ENCODE measurements at places on chromosomes 6 and 20.

GRCh38 chr20:57869951-57870315, 160.1 kb upstream of the PMEPA1 start:
- DNase-seq, result no peak

DNA sequence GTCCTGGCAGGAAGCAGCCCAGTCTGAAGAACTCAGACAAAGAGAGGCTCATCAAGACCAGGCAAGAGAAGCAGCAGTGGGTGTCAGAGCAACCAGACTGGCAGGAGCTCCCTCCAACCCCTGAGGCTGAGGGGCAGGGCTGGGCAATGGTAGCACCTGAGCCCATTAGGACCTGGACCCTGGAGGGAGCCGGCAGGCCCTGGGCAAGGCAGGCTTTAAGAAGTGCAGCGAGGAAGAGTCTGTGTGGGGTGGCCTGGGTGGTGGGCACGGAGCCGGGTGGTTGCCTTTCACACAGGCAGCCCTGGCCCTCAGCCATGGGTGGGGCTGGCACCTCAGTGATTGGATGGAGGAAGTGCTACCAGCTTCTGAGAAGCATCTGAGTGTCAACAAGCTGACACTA, 33.1 kb upstream of the IRF4 start:
- DNase-seq, result no peak

- no peak for DNase-seq
These were observed 74.6 kb downstream of the ISM1 start for GRCh38 chr20:13295637-13296036.

GRCh38 chr6:135673501-135674309, 176.2 kb upstream of the AHI1 start:
- DNase-seq, result no peak

GRCh38 chr20:23459461-23460150, 6.9 kb upstream of the CST11 start:
- DNase-seq, result no peak

DNA sequence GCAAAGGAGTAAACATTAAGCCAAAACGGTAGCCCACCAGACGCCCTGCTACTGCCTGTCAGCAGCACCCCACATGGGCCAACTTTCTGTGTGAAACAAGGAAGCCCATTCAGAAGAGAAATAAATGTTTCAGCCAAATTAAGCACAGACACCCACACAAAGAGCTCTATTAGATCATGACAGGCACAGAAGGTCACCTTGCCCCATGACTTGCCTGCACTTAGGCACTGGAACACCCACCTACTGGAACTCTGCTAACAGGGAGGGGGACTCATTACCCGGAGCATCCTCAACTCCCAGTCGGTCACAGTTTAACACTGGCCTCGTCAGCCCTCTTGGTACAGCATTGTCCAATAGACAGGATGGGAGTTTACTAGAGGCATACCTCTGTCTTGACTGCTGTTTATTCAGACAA, 31.8 kb downstream of the GFOD1 start:
- DNase-seq, result no peak

GRCh38 chr6:111805511-111806164, 67.6 kb downstream of the FYN start:
- DNase-seq, result peak; percentile 23

- no peak for DNase-seq
These were observed 340 bp upstream of the VARS2 start for GRCh38 chr6:30913721-30914075.

GRCh38 chr6:152368751-152369624, 268.2 kb downstream of the SYNE1 start:
- DNase-seq, result no peak

DNA sequence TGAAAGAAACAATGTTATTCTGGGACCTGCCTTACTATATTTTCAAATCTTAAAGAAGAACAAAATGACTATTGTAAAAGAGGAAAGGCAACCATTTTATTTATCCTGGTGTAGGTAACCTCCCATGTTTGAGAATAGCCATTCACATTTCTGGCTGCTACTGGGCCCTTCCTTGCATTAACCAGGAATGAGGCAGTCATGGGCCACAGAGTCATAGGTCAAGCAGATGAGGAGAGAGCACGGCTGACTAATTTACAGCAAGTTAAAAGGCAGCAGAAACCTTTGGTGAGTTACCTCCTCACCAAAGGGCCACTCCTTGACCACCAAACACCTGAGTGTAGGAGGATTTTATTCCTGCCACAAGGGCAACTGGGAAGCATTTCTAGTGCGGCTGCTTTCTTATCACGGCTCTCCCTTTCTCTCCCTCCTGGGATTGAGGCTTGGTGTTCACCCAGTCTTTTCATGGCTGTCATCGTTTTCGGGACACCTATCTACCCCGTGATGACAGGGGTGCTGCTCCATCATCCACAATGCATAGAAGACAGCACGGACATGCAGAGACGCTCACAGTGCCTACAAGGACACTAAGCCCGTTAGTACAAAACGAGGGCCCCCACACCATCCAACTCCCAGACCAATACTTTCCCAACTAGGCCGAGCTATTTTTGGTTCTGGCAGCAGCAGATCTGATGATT, 4.4 kb upstream of the LAMA4 start:
- DNase-seq, result no peak

GRCh38 chr20:6768228-6769140, 998 bp downstream of the BMP2 start:
- no peak for DNase-seq

- no peak for DNase-seq
These were observed 114.8 kb downstream of the SCML4 start for GRCh38 chr6:107709341-107709740.
